Diencephalon (tissue), 1 donor: ENCODE measurements at places on chromosomes 12 and 14. TPM values are rescaled to one million over a fixed set of nuclear protein-coding genes. Genes with fewer than 3 reads are reported as not detected.

Gene CIROP
- total RNA-seq = not detected

Gene DDX54
- 20.5 TPM for total RNA-seq

Gene SAV1
- 20.8 TPM for total RNA-seq

Gene BHLHE41
- 5.5 TPM for total RNA-seq

Gene POTEM
- total RNA-seq = not detected

Gene IFNG-AS1
- total RNA-seq = not detected

Gene JDP2
- 12.5 TPM for total RNA-seq

Gene RPL6
- total RNA-seq = 798 TPM

Gene NID2
- total RNA-seq = 13.6 TPM

Gene HPD
- total RNA-seq = not detected

Gene LTBP2
- 1.2 TPM for total RNA-seq

Gene ZFHX2
- total RNA-seq = 3.5 TPM

Gene IL25
- total RNA-seq = not detected

Gene KRT76
- total RNA-seq = not detected

Gene RHOJ
- 7.2 TPM for total RNA-seq

Gene NTN4
- total RNA-seq = 16.4 TPM
